ENCODE measurements at places on chromosomes 2 and 18.

- no peak for DNase-seq
Measured at GRCh38 chr2:135965756-135966155, 19.7 kb downstream of the DARS1 start.

DNA sequence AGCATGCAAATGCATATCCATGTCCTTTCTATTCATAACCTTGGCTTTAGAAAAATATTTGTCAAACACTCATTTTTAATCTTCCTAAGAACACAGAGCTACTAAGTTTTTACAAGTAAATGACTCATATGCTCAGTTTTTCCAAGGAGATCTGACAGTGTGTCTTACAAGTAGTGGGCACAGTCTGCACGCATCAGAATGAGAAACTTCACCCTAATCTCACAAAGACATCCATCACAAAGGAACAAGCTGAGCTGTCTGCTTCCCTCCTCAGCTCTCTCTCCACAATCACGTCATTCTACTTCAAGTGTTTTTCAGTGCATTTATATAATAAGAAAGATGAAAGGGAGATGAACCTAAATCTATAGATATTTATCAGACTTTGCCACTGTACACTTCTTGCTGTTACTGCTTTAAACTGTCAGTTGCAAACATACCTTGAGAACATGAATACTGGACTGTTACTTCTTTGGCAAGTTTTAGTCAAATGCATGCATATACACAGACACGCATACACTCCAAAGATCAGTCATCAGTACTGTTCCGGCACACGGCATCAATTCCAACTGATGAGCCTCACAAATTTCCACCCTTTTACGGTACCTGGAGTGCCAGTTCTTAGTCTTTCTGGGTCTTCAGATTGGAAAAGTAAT, 75.7 kb downstream of the RBMS1 start:
- DNase-seq, result no peak

- no peak for DNase-seq
Measured at GRCh38 chr18:33135951-33136660, 304.4 kb downstream of the CCDC178 start.

- DNase-seq, result no peak
Measured at GRCh38 chr18:9495465-9495864, 20.2 kb downstream of the RALBP1 start.

- DNase-seq, result no peak
Measured at GRCh38 chr2:36800381-36800780, 103.9 kb downstream of the VIT start.

GRCh38 chr18:9838144-9838877, 47.5 kb upstream of the TXNDC2 start:
- no peak for DNase-seq

DNA sequence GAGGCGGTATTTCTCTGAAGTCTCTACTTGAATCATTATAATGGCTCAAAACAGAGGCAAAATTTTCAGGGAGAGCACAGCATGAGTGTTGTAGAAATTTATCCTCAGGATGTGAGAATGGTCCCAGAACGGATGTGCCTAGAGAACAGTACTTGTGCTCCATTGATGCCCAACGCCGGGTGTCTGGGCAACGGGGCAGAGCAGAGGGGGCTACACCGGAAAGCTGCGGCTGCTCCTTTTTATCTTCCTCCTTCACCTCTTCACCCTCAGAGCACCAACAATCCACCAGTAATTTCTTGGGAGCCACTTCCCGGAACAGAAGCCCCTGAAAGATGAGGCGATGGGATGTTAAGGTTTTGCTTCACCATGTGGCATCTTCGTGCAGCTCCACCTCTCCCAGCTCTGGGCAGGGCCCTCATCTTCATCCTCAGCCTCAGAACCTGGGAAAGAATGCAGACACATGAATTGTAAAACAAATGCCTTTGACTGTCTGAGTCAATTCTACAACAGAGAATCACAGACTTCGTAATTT, 71.5 kb downstream of the PTGR3 start:
- no peak for DNase-seq

GRCh38 chr18:23812546-23813440, 123.5 kb downstream of the LAMA3 start:
- peak; percentile 27 for DNase-seq

GRCh38 chr2:96985181-96985945, 1.0 kb downstream of the FAM178B start:
- no peak for DNase-seq

DNA sequence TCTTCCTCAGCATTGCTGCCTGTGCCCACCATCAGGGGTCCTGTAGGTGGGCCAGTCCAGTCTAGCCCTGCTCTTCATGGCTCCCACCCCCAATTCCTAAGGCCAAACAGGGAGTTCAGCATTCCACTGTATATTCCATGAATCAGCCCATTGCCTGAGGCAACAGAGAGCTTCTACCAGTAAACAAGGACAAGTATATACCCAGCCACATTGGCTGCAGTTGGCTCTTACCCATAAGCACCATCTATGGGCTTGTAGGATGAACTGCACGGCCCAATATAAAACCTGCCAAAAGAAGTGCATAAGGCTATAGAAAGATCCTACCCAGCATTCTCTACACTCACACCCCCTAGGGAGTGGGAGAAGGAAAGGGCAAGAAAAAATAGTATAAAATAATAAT, 95.1 kb upstream of the SALL3 start:
- no peak for DNase-seq

DNA sequence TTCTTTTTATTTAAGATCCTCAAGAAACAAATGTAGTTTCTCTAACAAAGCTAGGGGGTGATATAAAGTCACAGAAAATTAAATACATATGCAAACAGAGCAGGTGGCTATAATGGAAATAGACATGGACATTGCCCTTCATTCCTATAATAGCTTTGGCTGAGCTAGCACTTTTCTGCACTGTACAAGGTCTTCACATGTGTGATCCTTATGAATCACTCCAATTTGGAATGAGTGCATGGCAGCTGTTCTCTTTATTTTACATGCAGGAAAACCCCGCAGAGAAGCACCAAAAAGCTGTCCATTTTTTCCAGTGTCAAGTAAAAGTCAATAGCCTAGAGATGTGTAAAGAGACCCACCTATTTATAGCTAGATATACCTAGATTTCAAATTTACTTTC, 747.4 kb upstream of the SLC8A1 start:
- no peak for DNase-seq

DNA sequence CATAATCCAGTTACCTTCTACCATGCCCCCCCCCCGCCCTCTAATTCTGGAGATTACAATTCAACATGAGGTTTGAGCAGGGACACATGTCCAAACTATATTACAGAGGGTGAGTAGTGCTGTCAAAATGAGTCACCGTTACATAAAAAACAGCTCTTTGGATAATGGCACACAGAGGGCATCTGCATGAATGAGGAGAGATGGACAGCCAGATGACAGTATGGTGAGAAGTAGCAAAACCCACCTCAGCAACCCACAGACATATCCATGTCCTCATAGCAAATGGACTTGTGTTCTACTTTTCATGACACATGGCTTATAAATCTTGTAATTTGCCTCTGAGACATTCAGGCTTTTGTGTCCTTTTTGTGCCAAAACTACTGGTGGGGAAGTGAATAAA, 132.0 kb downstream of the EML6 start:
- no peak for DNase-seq

GRCh38 chr18:56563568-56563967, 74.8 kb downstream of the TXNL1 start:
- no peak for DNase-seq

GRCh38 chr2:100446696-100447095, 23.6 kb upstream of the NMS start:
- DNase-seq, result no peak

DNA sequence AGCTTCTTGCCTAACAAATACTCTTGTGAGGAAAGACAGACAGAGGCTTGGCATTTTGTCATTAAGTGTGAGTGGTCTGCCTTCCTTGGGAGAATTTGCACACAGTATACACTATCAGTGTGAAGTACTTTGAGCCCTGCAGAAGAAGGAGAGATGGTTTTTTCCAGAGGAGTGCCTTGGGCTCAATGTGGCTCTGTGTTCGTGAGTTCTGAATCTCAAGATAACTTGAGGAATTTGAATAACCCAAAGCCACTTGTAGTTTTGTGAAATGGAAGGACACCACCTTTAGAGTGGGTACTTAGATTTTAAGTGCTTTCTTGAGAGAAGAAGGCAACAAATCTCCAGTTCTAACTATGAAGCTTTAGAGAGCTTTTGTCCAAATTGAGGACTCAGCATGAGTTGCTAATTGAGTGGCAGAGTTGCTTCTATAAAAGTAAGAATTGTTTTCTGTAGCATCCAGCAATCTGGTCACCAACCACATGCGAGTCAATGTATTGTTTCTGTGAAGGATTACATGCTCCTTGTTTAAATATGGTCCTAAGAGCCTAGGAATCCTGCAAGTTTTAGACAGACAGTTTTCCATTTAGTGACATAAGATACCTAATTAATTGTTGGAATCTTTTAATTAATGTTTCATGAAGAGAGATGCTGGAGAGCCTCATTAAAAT, 68.3 kb downstream of the BABAM2 start:
- no peak for DNase-seq

GRCh38 chr2:120820953-120821279, 85.2 kb downstream of the GLI2 start:
- DNase-seq, result no peak

DNA sequence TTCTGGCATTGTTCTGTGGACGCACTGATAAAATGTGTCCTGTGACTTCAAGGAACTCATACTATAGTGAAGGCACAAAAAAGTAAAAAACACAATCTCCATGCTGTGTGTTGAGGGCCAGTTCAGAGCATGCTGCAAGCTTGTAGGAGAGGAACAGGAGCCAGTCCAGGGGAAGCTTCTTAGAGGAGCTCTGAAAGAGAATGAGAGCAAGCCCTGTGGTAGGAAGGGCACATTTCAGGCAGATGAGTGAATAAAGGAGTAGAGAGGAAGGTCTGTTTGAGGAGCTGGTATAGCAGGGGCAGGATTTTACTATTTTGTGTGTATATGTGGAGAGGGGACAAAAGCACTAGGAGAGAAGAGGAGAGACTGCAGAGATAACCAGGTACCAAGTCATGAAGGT, 478.3 kb downstream of the ZEB2 start:
- DNase-seq, result no peak

DNA sequence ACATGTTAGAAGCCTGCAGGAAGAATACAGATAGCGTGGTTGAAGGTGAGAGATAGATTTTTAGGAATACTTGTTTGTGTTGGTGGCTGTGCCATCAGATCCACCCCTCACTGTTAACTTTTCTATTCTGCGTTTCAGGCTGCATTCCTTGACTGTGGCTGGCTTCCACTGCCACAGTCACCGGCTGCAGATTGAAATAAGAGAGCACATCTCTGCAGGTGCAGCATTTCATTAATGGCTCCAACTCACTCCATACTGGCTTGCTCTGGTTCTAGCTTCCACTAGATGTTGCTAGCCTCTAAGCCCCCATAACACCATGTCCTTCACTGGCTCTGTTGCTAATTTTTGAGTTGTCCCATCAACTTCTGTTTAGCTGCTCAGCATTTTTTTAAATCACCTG, 286.5 kb downstream of the CPS1 start:
- no peak for DNase-seq

- no peak for DNase-seq
Measured at GRCh38 chr2:121824264-121824663, 68.8 kb downstream of the TSN start.

DNA sequence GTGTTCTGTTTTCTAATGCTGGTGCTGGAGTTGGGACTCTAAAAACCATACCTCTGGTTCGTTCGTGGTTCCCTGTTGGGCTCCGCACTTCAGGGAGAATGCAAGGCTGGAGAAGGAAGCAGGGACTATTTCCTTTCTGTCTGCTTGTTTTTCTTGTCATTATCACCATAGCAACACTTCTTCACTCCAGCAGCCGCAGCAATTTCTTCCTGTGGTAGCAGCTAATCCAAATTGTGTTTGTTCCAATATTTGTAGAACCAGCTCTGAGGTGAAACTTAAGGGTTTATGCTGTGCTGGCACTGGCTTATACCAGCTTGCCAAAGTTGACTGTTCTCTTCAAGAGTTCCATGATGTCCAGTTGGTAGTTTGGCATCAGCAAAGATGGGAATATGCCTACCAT, 301.4 kb upstream of the SYT4 start:
- no peak for DNase-seq

GRCh38 chr2:69062307-69062962, 49.5 kb downstream of the ANTXR1 start:
- DNase-seq, result peak; percentile 66

DNA sequence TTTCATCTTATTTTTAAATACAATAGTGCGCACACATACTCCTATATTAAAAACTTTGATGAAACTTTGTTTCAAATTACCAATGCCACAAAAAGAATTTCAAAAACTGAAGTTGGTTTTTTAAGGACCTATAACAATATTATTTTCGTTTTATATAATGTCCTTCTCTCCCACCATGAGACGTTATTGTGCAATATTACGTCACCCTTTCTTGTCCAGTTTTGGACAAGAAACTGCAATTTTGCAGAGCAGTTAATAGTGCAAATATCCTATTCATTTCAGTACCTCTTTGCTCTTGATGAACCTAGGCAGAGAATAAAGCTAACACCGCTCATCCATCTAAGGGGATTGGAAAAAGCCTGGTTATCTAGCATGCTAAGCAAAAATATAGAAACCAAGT, 9.7 kb upstream of the ZNF516 start:
- DNase-seq, result no peak

GRCh38 chr2:209240204-209240603, 183.6 kb upstream of the MAP2 start:
- DNase-seq, result no peak

DNA sequence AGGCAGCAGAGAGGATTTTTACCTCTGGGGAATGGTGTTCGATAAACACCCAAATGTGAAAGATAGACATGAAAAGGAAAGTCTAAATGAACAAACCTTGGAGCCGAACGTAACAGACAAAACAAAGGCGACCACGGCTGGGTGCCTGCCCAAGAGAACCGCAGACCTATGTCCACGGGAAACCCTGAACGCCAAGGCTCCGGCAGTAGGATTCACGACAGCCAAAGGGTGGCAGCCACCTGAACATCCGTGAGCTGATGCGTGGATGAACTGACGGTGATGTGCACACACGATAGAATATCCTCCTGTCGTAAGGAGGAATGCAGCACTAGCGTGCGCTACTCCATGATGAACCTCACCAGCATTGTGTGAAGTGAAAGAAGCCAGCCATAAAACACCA, 85.6 kb downstream of the MBP start:
- no peak for DNase-seq

GRCh38 chr2:176187200-176187898, 1.1 kb upstream of the HOXD1 start:
- DNase-seq, result peak; percentile 64

GRCh38 chr2:100002059-100002458, 140.3 kb downstream of the AFF3 start:
- DNase-seq, result no peak

DNA sequence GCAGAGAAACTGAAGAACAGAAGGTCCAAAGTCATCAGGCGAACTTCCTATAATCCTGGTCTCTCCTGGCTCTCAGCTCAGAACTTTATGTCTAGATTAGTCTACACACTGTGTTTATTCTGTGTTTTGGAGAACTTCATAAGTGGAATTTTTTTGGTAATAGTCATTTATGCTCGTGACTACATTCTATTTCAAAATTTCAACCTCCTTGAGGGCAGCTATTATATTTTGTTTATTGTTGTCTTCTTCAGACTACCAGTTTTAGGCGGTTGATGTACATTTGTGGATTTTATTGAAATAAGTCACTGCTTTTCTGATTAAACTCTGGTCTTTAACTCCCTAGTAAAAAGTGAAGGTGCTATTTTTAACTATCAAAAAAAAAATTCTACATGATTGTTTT, 816.6 kb downstream of the SATB2 start:
- no peak for DNase-seq

All from small intestine (tissue), 16 donors.